ENCODE measurements at places on chromosomes 7 and 10. TPM values are rescaled to one million over a fixed set of nuclear protein-coding genes. Genes with fewer than 3 reads are reported as not detected.

DNA sequence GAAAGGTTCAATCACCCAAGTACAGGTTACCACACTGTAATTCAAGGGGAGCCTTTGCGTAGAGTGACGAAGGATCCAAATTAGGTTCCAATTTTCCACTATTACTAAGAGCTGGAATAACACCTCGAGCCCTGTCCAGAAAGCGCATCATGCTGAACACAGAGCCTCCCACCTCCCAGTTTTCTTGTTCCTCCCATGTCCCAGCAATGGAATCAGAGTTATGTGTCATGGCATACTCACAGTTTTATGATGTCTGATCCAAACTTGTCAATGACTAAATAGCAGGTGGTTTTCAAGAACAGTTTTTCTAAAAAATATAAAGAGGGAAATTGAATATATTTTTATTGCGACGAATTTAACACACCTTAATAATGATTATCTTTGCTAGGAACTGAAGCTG lies 50.6 kb downstream of the AOAH start:
- no peak for DNase-seq
- H3K27me3 ChIP-seq, result no peaks in the 10 kb centered on the region
- H3K27ac ChIP-seq, result no peak overlapping the region
- H3K36me3 ChIP-seq, result no peaks in the 10 kb centered on the region
- H3K4me1 ChIP-seq, result peaks cover 5% of the 10 kb centered on the region

DNA sequence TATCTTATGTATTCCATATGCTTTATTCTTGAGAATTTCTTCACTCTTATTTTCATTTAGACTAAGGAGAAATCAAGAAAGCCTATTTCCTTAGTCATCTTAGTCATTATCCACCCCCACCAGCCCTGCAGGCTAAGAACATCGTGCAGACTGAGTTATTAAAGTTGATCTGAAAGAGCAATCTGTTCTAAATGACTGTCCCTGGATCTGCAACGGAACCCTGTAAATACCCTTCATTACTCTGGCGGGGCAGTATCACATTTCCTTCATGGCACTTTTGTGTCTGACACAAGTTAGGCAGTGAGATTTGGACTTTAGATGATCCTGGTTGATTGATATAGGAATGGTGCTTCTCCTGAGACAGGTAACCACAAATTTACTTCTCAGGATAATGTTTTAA lies 3.5 kb upstream of the MYPN start:
- peak overlapping the region; percentile 1 for H3K27ac ChIP-seq
- no peaks in the 10 kb centered on the region for H3K27me3 ChIP-seq
- H3K4me3 ChIP-seq, result no peak overlapping the region
- no peaks in the 10 kb centered on the region for H3K36me3 ChIP-seq
- no peak for DNase-seq
- H3K4me1 ChIP-seq, result peaks cover 6% of the 10 kb centered on the region

DNA sequence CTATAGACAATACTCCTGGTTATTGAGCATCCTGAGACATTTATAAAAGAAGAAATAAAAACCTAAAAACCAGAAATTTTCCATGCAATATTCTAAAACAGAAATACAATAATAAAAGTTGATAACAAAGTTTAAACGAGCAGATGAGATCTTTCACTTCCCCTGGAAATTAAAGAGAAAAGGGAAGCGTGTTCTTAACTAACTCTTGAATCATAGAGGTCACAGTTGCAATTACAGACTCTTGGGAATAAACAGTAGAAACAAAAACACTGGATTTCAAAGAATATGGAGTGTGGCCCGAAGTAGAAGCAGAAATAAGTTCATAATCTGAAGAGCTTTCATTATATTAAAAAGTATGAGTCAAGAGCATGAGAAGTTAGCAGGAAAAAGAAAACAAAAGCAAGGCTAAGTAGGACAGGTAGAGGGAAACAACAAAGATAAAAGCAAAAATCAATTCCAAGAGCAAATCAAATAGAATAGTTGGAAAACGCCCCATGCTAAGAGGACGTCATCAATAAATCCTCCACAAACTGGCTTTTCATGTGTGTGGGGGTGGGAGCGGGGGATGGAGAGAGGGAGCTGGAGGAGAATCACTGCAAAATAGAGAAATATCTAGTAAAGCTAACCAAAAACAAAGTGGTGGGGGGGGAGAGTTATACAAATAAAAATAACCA lies 55.2 kb upstream of the C10orf71 start:
- H3K4me3 ChIP-seq, result no peak overlapping the region
- H3K4me1 ChIP-seq, result no peaks in the 10 kb centered on the region
- no peak for DNase-seq

- H3K27ac ChIP-seq, result no peak overlapping the region
- DNase-seq, result no peak
- H3K4me3 ChIP-seq, result no peak overlapping the region
Measured at GRCh38 chr10:117892681-117893220, 154.0 kb downstream of the RAB11FIP2 start.

Gene NOS3
- total RNA-seq, result 82.8 TPM

GRCh38 chr10:7045891-7046599 lies 364.8 kb downstream of the SFMBT2 start:
- H3K36me3 ChIP-seq, result no peaks in the 10 kb centered on the region
- H3K27ac ChIP-seq, result no peak overlapping the region
- DNase-seq, result no peak
- H3K4me1 ChIP-seq, result no peaks in the 10 kb centered on the region
- no peaks in the 10 kb centered on the region for H3K27me3 ChIP-seq

Measured in endothelial cell of umbilical vein (primary cell).